RWPE1 (cell line): ENCODE measurements at places on chromosomes 1 and 21.

DNA sequence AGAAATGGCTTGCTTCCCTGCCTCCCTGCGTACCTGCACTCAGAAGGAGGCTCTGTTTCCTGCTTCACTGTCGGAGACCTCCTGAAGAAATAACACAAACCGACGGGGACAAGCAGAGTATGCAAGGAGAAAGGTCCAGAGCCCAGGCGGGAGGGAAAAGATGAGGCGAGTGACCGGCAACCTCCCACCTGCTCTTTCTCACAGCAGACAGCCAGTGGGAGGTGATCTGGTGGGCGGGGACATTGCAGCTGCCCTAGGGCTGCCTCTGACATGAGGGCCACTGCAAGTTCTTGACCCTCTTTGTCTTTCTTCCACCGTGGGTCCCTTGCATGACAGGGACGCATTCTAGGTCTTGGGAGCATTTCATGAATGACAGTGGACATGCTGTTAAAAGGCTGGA is 368.2 kb downstream of the CAMTA1 start:
- DNase-seq, result no peak

GRCh38 chr1:12548973-12549459 is 69.0 kb downstream of the DHRS3 start:
- DNase-seq, result no peak

- peak; percentile 38 for DNase-seq
These were observed 21.3 kb upstream of the C1orf105 start for GRCh38 chr1:172398970-172399755.

DNA sequence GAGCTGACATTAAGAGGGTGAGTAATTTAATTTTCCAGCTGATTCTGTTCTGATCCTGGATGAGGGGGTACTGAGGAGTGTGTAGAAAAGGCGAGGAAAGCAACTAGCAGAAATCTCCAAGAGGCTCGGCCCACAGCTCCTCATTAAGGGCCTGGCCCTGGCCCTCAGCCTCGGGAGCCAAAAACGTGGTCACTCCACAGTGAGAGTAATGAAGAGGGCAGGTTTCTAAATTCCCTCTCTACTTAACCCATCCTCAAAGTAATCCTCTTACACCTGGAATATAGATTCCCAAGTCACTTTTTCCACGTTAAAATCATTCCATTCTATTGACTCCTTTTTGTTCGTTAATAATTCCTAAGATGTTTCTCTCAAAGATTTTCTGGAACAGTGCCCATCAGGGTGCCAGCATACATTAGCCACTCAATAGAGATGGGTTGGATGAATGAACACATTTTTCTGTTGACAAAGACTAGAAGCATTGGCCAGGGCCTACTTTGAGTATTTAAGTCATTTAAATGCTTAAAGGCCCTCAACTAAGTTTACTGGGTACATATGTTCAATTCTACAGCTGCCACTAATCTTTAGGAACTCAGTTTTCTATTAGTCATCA is 1.1 kb upstream of the COL11A1 start:
- no peak for DNase-seq

DNA sequence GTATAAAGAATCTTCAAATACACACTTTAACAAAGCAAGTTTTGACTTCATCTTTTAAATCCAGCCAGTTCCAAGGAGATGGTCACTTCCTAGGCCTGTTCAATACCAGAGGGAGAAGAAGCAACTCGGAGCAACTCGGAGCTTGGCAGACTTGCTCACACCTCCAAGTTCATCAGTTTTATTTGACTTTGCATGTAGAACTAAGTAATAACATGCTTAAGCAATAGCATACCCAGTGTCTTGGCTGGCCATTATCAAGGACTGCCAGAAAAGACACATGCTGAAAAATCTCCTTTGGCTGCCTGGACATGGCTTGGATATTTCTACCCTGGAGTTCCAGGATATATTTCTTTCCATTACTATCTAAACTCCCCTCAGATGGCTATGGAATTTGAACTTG is 52.6 kb downstream of the GNG12 start:
- DNase-seq, result no peak

GRCh38 chr1:247701338-247701737 is 15.1 kb downstream of the OR6F1 start:
- no peak for DNase-seq

DNA sequence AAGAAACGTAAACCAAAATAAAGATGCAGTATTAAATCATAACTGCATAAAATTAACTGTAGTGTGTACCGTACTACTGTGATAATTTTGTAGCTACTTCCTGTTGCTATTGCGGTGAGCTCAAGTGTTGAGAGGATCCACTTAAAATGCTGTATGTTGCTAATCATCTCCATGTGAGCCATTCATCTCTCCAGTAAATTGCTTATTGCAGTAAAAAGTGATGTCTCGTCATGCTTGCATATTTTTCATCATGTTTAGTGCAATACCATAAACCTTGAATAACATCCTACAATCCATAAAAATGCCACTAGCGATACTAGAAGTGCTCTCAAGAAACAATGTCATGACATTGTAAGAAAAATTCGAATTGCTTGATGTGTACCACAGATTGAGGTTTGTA is 66.3 kb downstream of the RAVER2 start:
- DNase-seq, result no peak
